Epithelial cell of proximal tubule (primary cell): ENCODE measurements at places on chromosomes 12 and 14.

GRCh38 chr14:29937116-29937515 is 9.5 kb upstream of the PRKD1 start:
- DNase-seq = peak; percentile 47

- no peak for DNase-seq
Measured at GRCh38 chr12:92297932-92298696, 152.5 kb upstream of the BTG1 start.

- no peak for DNase-seq
Measured at GRCh38 chr12:100995201-100995600, 200.6 kb downstream of the ANO4 start.

DNA sequence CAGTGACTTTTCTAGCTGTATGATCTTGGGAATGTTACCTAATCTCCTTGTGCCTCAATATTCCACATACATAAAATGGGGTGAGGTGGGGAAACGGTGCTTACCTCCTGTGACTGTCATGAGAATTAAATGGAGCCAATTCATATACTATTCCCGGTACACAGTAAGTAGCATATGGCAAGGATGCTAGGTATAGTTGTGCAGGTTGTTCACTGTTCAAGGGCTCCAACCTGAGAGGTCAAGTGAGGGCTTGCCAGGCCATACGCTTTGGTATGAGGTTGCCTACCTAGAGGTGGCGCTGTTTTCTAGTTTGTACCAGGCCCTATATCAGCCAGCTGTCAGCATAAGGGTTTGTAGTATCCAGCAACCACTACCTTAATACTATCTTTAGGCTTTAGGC is 3.6 kb upstream of the BATF start:
- no peak for DNase-seq

GRCh38 chr14:103489621-103490020 is 33.0 kb downstream of the CKB start:
- no peak for DNase-seq
